ENCODE measurements at places on chromosomes 16 and 17.

- DNase-seq: no peak
These were observed 107.6 kb upstream of the HLF start for GRCh38 chr17:55157165-55157564.

DNA sequence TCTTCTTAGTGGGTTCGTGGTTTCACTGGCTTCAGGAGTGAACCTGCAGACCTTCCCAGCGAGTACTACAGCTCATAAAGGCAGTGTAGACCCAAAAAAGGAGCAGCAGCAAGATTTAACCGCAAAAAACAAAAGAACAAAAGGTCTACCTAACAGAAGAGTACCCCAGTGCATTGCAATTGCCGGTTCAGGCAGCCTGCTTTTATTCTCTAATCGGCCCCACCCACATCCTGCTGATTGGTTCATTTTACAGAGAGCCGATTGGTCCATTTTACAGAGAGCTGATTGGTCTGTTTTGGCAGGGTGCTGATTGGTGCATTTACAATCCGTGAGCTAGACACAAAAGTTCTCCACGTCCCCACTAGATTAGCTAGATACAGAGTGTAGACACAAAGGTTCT is 2.0 kb upstream of the ARRB2 start:
- DNase-seq: peak; percentile 22

DNA sequence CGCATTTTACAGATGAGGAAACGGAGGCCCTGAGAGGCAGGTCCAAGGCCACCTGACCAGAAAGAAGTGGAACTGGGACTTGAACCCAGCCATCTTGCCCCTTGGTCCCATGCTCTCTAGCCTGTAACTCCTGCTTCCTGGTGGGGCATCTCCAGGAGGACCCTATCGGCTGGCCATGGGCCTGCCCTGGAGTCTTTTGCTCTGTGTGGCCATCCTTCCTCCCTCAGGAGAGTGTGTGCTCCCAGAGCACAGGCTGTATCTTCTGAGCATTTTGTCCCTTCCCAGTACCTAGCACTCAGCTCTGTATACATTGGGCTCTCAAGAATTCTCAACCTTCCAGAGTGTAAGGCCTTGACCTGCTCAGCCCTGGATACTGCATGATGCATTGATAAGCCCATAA is 28.4 kb upstream of the STH start:
- no peak for DNase-seq

DNA sequence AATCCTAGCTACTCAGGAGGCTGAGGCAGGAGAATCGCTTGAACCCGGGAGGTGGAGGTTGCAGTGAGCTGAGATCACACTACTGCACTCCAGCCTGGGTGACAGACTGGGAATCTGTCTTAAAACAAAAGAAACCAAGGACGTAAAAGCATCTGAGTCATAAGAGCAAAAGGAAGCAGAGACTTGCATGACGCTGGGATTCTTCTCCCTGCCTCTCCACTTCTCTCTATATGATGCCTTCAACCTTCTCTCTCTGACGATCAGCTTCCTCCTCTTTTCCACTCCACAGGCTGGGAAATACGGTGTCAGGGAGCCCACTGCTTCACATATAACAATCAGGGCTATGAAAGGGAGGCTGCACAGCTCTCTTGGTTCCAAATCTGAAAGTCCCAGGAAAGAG is 43.2 kb upstream of the CCL1 start:
- DNase-seq: no peak

DNA sequence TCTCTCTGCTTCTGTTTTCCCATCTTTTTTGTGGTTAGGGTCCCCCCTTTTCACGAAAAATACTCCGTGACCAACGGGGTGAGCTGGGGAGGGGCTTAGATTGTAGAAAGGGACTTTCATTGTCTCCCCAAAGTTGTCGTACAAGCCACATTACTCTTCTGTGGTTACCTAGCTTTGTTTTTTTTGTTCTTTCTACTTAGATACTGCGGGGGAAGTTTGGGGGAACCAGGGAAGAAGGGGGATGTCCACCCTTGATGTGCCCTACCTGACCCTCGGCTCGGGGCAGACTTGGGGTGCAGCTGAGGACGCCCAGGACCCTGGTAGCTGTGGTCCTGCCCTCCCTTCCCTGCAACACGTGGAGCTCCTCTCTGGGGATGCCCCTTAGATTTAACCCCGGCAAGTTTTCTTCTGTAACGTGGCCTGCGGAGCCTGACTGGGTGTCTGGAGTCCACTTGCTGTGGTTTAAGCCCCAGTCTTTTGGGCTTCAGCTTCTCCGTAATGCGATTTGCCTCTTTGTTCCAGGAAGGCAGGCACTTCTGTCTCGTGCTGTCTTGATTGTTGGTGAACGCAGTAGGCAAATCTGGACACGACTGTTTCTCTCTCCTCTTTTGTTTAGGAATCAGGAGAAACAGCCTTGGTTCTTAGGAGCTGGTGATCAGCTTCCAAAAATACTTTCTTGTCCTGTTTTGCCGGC is 892 bp downstream of the ABCC1 start:
- DNase-seq: no peak

DNA sequence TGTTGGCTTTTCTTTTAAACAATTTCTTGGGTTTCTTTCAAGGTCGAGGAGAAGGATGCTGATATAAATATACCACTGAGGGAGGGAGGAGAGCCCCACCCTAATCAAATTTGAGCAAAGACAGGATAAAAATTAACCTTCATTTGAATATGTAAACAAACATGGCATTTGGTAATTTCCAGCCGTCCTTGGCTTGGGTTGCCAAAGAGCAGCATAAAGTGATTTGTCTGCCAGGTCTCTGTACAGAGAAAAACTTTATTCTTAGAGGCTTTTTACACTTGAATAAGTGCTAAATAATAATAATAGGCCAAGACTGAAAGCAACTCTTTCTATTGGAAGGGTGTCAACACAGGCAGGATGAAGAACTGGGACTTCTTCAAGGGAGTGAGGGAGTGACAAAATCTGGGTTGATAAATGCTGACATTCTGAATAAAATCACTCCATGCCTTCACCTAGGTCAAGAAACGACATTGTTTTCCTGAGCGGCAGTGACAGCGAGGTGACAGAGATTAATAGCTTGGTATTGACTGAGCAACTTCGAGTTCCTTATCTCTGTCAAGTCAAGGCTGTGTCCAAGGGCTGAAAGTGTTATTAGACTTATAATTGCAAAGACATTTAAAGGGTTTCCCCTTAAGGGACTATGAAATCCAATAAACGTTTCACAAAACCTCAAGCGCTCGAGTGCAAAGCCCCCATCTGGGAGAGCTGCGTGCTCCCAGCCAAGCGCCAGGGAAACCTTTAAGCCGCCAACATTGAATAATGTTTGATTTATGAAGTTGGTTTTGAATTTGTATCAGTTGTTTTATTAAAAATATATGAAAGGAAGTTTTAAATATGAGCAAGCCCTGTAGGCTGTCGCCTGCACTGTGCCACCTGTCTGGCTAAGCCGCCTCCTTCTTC is 269.5 kb upstream of the N4BP1 start:
- no peak for DNase-seq

- peak; percentile 88 for DNase-seq
These were observed 99.4 kb upstream of the CHMP6 start for GRCh38 chr17:80892019-80892855.

DNA sequence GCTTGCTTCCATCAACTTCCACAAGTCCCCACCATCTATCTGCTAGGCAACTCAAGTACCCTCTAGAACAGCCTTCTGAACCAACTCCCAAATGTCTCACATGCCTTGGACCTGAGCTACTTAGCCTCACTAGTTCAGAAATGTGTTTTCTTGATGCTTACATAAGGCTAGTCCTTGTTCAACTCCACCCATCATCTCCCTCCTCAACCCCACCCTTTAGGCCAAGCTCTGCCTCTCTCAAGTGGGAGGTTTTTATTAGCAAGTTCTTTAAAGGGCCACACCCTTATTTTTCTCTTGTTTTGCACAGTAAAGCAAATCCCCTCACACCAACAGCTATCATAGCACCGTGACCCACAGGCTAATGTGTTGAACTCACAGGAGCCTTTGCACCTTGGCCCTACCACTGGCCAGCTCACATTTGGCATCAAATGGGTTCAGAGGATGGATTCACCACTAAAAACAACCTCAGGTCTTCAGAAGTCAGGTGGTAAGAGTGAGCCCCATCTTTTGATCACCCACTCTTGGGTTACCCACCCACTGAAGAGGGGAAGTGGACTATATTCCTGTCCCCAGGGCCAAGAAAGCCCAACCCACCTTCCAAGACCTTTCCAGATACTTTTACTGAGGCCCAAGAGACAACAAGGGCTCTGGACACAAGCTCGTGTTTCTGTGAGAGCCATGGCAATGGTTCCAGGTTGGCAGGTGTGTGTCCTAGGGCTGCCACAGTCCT is 12.2 kb downstream of the PIK3R5 start:
- no peak for DNase-seq

DNA sequence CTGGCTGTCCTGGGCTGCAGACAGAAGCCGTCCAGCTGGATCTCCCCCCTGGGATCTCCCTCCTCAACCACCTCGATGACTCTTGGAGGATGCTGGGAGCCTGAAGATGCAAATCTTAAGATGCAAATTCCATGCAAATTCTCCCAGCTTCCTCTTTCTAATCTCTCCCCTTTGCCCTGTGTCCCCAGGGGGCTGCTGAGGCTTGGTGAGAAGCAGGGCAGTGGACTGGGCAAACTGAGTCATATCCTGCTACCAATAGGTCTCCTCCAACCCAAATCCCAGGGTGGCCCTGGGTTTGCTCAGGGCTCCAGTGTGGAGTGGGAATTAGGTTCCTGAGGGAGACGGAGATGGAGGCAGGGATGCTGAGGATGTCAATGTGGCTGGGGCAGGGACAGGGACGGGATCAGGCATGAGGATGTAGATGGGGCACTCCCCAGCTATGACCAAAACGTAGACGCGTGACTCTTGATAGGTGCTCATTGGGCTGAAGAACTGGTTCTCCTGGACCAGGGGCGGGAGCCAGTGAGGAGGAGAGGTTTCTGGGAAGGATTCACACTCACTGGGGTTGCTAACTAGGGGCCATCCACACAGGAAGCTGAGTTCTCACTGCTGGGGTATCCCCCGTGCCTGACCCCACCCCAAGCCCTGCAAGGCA is 3.6 kb upstream of the ALOX12B start:
- no peak for DNase-seq

DNA sequence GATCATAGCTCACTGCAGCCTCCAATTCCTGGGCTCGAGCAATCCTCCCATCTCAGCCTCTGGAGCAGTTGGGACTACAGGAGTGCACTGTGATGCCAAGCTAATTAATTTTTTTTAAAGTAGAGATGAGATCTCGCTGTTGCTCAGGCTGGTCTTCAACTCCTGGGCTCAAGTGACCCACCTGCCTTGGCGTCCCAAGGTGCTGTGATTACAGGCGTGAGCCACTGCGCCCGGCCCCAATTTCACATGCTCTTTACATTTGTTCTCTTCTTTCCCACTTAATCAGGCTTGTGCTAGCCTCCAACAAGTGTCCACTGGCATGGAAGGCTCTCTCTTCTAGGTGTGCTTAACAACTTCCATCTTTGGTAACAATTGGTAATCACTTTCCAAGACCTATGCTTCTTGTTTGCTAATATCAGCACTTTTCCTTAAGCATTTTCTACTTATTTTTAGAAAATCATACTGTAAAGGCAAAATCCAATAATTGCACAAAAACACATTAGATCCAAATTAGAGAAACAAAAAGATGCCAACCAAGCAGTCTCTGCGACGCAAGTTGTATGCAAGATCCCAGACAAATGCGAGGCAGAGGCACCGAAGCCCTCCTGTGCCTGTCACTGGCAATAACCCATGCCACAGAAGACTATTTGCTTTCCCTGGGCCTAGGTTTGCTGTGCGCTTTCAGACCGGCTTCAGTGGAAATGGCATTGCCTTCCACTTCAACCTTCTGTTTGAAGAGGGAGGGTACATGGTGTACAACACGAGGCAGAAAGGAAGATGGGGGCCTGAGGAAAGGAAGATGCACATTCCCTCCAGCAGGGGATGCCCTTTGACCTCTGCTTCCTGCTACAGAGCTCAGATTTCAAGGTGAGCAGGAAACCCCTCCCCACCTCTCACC is 52.6 kb downstream of the NOS2 start:
- DNase-seq: no peak

Data from left cardiac atrium (tissue), 4 donors.